CD4-positive, alpha-beta T cell treated with Interleukin-17A for 1 hour (primary cell): ENCODE measurements at places on chromosomes 16 and 17.

- no peak for DNase-seq
These were observed 13.4 kb downstream of the OSBPL7 start for GRCh38 chr17:47808036-47808829.

GRCh38 chr16:85453194-85453678 lies 159.9 kb upstream of the GSE1 start:
- no peak for DNase-seq

DNA sequence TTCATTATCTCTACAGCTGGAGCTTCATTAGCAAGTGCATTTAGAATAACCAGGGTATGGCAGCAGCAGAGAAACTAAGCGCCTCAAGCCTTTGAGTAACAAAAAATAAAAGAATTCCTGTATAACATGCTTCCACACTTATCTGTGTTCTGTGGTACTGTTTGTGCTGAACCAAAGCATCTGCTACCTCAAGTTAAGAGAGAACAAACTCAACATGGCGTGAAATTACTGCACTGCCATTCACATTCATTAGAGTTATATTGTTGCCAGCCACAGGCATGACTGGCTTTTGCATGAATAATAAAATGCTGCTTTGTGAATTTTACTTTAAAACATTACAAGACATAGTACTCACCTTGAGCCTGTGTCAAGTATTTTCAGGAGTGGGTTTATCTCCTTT lies 76.6 kb downstream of the NLK start:
- no peak for DNase-seq

GRCh38 chr16:28072087-28072486 lies 8.6 kb upstream of the GSG1L start:
- no peak for DNase-seq

DNA sequence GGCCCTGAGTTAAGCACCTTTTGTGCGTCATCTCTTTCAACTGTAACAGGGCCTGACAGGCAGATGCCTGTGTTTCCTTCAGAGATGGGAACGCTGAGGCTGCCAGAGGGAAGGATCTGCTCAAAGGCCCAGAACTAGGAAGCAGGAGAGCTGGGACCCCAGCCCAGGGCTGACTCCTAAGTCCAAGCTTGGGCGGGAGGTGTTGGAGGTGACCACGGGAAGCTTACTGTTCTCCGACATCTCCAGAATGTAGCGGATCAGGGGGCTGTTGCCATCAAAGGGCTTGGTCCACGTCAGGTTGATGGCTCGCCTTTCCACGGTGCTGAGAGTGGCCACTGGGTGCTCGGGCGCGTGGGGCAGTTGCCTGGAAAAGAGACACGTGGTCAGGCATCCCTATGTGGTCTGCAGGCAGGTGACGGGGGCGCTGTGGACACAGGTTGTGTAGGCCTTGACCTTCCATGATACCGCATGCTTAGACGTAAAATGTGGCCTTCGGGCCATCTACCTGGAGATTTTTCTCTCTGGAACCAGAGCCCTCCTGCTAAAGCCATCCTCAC lies 111.4 kb upstream of the CDC42EP4 start:
- no peak for DNase-seq

- peak; percentile 30 for DNase-seq
These were observed 21.6 kb upstream of the EVPL start for GRCh38 chr17:76048711-76049110.
